A172 (cell line): ENCODE measurements at places on chromosomes 3 and 15. TPM values are rescaled to one million over a fixed set of nuclear protein-coding genes. Genes with fewer than 3 reads are reported as not detected.

DHFR2 gene
- 4.0 and 6.8 TPM in 2 replicates for total RNA-seq

YEATS2 gene
- 17.8 and 20.7 TPM in 2 replicates for total RNA-seq

DOCK3 gene
- 1.4 TPM in 2 replicates for total RNA-seq

DNA sequence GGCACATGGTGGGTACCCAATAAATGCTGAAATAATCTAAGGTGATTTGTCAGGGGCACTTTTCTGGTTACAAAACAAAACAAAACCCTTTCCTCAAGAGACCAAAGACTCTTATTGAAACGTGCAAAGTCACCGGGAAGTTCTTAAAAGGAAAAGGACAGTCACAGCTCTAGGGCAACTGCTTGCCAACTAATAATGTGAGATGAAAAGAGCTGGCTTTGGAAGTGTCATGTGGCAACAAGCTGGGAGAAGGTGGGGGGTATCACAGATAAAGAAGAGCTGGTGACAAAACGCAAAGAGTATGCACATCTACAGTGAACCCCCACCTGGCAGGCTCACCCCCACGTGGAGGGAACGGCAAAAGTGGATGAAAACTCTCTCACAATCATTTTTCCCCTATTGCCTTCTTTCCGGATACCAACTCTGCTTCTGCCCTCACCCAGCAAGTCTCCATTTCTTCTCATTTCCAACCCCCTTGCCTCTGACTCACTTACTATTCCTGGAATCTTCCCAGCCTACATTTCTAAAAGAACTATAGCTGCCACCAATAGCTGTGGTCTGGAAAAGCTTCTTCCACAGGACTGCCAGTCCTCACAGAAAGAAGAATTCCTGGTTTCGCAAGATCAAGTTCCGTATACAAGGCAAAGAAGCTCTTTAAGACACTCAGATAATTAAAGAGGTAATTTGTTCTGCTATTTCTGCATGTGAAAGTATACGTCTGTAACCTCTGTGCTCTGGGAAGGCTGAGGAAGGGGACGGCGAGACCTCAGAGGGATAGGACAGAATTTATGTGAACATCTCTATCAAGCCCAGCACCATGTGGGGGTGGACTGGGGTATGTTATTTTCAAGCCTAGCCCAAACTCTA, 21.8 kb upstream of the ANPEP start:
- peak; percentile 84 for DNase-seq

SLC28A2 gene
- not detected in 2 replicates for total RNA-seq

ECT2 gene
- total RNA-seq: 125 and 144 TPM in 2 replicates
